BE2C (cell line): ENCODE measurements at places on chromosomes 1 and 21.

GRCh38 chr1:185154912-185155513 lies 1.7 kb downstream of the TRMT1L start:
- no peak for DNase-seq

DNA sequence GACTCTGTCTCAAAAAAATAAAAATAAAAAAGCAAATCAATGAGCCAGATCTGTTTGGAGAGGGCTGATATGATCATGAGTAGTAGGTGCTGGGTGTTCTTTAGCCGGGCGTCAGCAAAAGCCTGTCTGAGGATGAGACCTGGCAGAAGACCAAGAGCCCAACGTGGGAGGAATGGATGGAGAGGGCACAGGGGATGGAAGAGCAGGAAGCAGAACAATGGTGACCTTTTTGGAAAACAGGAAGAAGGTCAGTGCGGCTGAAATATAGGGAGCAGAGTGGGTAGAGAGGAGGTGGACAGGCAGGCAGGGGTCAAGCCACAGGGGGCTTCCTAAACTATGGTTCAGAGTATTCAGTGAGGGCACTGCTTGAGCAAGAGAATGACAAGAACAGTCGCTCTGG lies 30.9 kb downstream of the VWA5B1 start:
- DNase-seq = no peak

- DNase-seq = no peak
Measured at GRCh38 chr1:92795166-92795565, 10.3 kb upstream of the EVI5 start.

DNA sequence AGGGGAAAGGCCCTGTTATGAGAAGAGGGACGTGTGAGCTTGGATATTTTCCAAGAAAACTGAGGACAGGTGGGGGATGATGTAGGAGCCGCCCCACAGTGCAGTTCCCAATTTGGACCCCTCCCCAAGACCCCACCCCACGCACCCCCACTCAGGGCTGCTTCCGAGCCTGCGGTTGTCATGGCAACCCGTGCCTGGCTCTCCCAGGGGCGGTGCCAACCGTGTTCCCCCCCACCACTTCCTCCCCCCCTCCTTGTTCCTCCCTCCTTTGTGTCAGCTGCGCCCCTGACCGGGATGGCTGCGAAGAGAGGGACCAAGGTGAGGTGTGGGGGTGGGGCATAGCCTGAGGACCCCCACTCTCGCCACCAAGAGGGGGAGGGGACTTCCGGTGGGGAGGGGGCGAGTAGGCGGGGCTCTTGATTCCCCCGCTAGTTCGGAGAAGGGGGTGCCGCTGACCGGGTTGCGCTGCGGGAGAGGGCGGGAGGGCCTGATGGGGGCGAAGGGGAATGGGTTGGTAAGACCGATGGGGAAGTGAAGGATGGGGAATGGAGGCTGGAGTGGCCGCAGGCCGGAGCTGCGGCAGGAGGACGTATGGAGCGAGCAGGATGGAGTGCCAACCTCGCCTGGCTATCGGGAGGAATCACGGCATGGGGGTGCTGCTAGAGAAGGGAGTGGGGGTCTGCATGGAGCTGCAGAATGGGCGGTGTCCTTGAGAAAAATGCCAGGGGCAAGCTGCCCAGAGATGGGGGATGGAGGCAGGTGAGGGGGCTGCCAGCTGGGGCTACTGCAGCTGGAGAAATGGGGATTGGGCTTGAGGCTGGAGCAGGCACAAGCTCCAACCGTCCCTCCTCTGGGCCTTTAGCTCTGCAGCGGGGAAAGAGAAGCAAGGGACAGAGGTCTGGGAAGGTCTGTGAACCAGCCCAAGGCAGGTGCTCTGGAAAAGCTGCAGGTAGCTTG lies 953 bp downstream of the TRIM46 start:
- peak; percentile 61 for DNase-seq

GRCh38 chr1:180243517-180244221 lies 13.6 kb downstream of the LHX4 start:
- no peak for DNase-seq

DNA sequence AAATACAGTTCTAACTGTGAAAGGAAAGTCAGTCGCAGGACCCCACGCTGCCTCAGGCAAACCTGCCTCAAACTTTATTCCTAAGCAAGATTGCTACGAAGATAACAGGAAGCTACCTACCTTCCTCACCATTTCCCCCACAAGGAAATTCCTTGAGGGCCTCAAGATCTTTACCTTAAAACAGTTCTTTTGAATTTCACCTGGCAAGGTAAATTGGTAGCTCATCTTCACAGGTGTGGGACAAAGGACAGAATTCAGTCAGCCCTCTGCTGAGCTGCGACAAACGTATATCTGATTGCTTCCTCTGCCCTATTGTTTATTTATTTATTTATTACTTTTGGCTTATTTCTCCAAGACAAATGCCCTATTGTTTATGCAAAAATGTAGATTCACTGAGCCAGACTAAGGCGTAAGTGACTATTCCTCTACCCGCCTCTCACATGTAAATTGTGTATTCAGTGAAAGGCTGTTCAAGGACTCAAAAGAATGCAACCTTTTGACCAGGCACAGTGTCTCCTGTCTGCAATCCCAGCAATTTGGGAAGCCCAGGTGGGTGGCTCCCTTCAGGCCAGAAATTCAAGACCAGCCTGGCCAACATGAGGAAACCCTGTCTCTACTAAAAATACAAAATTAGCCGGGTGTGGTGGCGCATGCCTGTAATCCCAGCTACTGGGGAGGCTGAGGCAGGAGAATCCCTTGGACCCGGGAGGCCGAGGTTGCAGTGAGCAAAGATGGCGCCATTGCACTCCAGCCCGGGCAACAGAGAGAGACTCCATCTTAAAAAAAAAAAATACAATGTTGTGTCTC lies 17.3 kb upstream of the PKNOX1 start:
- no peak for DNase-seq
